Pancreas (tissue), 10 donors: ENCODE measurements at places on chromosomes 6 and 20. TPM values are rescaled to one million over a fixed set of nuclear protein-coding genes. Genes with fewer than 3 reads are reported as not detected.

GRCh38 chr6:20653085-20653479 is 118.8 kb downstream of the CDKAL1 start:
- H3K27ac ChIP-seq = no peak overlapping the region
- peaks cover 19% of the 10 kb centered on the region for H3K4me1 ChIP-seq
- H3K27me3 ChIP-seq = no peaks in the 10 kb centered on the region

MYMX gene
- polyA plus RNA-seq = 0.73 TPM

- H3K36me3 ChIP-seq = no peaks in the 10 kb centered on the region
- H3K4me1 ChIP-seq = peaks cover 21% of the 10 kb centered on the region
- peak; percentile 50 for DNase-seq
- peak overlapping the region; percentile 15 for H3K27ac ChIP-seq
- no peaks in the 10 kb centered on the region for H3K27me3 ChIP-seq
- no peak overlapping the region for H3K4me3 ChIP-seq
Measured at GRCh38 chr6:20868397-20869096, 334.3 kb downstream of the CDKAL1 start.

- H3K27ac ChIP-seq = no peak overlapping the region
- peaks cover 3% of the 10 kb centered on the region for H3K4me1 ChIP-seq
- H3K36me3 ChIP-seq = no peaks in the 10 kb centered on the region
- no peak overlapping the region for H3K4me3 ChIP-seq
- no peaks in the 10 kb centered on the region for H3K27me3 ChIP-seq
Measured at GRCh38 chr6:33840048-33840926, 36.5 kb upstream of the MLN start.

- no peak overlapping the region for H3K27ac ChIP-seq
- no peak overlapping the region for H3K4me3 ChIP-seq
- H3K36me3 ChIP-seq = peaks cover 3% of the 10 kb centered on the region
- H3K4me1 ChIP-seq = no peaks in the 10 kb centered on the region
- no peak for DNase-seq
- no peaks in the 10 kb centered on the region for H3K27me3 ChIP-seq
Measured at GRCh38 chr20:21352703-21353102, 44.6 kb downstream of the NKX2-4 start.

- no peaks in the 10 kb centered on the region for H3K36me3 ChIP-seq
- peak; percentile 52 for DNase-seq
- no peaks in the 10 kb centered on the region for H3K27me3 ChIP-seq
- H3K4me1 ChIP-seq = peaks cover 11% of the 10 kb centered on the region
- H3K27ac ChIP-seq = no peak overlapping the region
- H3K4me3 ChIP-seq = no peak overlapping the region
Measured at GRCh38 chr6:11944111-11944510, 68.0 kb upstream of the HIVEP1 start.

GRCh38 chr20:37535443-37536132 is 7.9 kb upstream of the BLCAP start:
- no peaks in the 10 kb centered on the region for H3K27me3 ChIP-seq
- H3K4me1 ChIP-seq = no peaks in the 10 kb centered on the region
- no peak for DNase-seq
- H3K27ac ChIP-seq = no peak overlapping the region

DNA sequence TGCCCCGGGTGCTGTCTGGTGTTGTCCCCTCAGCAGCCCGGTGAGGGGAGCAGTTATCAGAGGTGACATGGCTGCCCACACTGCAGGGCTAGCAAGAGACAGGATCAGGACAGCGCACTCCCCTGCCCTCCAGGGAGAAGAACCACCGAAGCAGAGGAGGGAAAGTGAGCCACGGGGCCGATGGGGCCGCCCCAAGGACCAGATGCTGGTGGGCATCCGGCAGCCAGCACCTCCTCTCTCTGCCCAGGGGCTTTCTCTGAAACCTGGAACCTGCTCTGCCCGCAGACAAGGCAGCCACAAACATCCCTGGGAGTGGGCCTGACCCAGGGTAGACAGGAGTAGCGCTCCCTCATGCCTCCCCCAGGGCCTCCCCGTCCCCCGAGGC is 163.0 kb upstream of the CST7 start:
- H3K36me3 ChIP-seq = no peaks in the 10 kb centered on the region
- no peak overlapping the region for H3K4me3 ChIP-seq
- H3K4me1 ChIP-seq = no peaks in the 10 kb centered on the region
- H3K27ac ChIP-seq = no peak overlapping the region
- H3K27me3 ChIP-seq = no peaks in the 10 kb centered on the region

GRIK2 gene
- 0.61 TPM for polyA plus RNA-seq

- H3K4me1 ChIP-seq = peaks cover 6% of the 10 kb centered on the region
- no peaks in the 10 kb centered on the region for H3K36me3 ChIP-seq
- H3K4me3 ChIP-seq = peak overlapping the region; percentile 24
- no peak for DNase-seq
Measured at GRCh38 chr6:26571592-26572296, 25.0 kb upstream of the ABT1 start.

TSPYL1 gene
- 11.9 TPM for polyA plus RNA-seq

RNF182 gene
- 1.2 TPM for polyA plus RNA-seq

DNA sequence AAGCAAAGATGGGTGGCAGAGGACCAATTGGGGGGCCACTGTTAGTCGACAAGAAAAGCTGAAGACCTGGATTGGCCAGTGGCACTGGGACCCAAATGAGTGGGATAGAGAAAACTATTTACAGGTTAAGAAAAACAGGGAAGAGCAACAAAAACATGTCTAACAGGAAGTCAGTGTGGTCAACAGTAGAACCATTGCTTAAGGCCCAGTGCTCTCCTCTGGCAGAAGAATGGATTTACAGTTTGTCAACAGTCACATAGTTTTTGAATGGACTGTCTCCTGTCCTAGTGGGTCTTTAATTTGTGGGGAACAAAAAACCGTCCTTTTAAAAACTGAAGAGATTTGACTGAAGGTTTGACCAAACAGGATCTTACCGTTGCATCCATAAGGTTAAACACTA is 12.1 kb upstream of the WTAP start:
- no peaks in the 10 kb centered on the region for H3K36me3 ChIP-seq
- H3K27me3 ChIP-seq = no peaks in the 10 kb centered on the region
- peak overlapping the region; percentile 90 for H3K27ac ChIP-seq
- peaks cover 5% of the 10 kb centered on the region for H3K4me1 ChIP-seq
- H3K4me3 ChIP-seq = no peak overlapping the region

BFSP1 gene
- 2.0 TPM for polyA plus RNA-seq

- H3K36me3 ChIP-seq = no peaks in the 10 kb centered on the region
- DNase-seq = no peak
- no peak overlapping the region for H3K4me3 ChIP-seq
- no peak overlapping the region for H3K27ac ChIP-seq
Measured at GRCh38 chr6:3956054-3956453, 106.9 kb downstream of the FAM50B start.

DNA sequence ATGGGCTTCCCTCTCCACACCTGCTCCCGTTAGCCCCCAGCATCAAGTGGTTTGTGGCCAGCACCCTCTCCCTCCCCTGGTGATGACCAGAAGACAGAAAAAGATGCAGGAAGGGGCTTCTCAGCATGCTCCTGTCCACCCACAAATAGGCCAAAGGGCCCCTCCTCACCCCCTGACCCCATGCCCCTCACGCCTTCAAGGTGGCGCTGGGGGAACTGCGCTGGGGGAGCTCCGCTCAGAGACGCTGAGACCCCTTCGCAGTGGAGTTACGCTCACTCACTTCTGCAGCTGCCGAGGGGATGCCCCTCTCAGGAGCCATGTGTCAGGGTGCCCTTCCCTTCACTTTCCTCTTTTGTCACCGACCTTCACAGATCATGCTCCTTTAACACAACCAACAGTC is 92.0 kb downstream of the PSMB1 start:
- no peaks in the 10 kb centered on the region for H3K4me1 ChIP-seq
- H3K27ac ChIP-seq = no peak overlapping the region
- H3K36me3 ChIP-seq = no peaks in the 10 kb centered on the region
- H3K4me3 ChIP-seq = no peak overlapping the region
- no peaks in the 10 kb centered on the region for H3K27me3 ChIP-seq
- DNase-seq = no peak

ZNF391 gene
- polyA plus RNA-seq = 1.4 TPM
